Adrenal gland (tissue), 19 donors: ENCODE measurements at places on chromosomes 5 and 9. TPM values are rescaled to one million over a fixed set of nuclear protein-coding genes. Genes with fewer than 3 reads are reported as not detected.

CNTLN gene
- polyA plus RNA-seq, result 4.1 TPM

PFN3 gene
- not detected for polyA plus RNA-seq

GNA14 gene
- 3.0 TPM for polyA plus RNA-seq

PDCD1LG2 gene
- polyA plus RNA-seq, result 0.97 TPM

MATR3 gene
- 321 TPM for polyA plus RNA-seq

SLC45A2 gene
- polyA plus RNA-seq, result 0.03 TPM
